Posterior cingulate gyrus (tissue), 11 donors: ENCODE measurements at places on chromosomes 12 and 14.
A peak's percentile ranks its signal among the peaks of the same experiment; 100 is the strongest.

DNA sequence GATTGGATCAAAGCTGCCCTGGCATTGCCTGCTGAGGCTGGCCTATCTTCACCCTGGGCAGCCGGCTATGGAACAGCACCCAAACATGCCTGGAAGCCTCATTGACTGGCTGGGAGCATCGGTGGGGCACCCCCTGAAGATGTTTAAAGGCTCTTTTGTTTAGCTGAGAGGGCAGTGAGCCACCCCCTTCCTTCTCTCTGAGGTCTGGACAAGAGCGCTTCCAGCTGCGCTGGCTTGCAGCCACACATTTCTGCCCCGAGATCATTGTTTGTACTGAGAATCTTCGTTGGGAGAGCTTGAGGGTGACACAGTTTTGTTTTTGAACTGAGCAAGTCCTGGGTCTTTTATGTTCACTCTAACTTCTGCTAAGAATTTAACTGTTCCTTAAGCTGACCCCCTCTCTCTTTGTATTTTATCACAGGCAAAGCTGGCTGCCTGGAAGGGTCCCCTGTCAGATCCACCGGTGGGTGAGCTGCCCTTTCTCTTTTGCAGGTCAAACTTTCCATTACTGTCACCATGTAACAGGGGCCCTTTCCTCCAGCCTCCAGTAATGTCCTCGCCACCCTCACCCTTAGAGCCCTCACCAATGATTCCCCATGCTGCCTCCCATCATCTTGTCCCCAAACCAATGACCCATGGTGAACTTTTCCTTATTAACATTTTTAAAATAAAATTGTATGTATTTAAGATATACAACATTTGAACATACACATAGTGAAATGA, 212.2 kb downstream of the KIF26A start:
- DNase-seq: peak; percentile 55

GRCh38 chr12:11941606-11942337, 129.0 kb upstream of the BCL2L14 start:
- DNase-seq: no peak

DNA sequence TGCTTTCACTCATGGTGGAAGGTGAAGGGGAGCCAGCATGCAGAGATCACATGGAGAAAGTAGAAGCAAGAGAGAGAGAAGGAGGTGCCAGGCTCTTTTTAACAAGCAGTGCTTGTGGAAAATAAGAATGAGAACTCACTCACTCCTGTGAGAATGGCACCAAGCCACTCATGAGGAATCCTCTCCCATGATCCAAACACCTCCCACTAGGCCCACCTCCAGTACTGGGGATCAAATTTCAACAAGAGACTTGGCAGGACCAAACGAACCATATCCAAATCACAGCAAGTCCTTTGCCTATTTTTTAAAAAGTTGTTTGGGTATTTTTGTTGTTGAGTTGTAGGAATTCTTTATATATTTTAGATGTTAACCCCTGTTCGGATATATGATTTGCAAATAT, 245.9 kb upstream of the ARID2 start:
- no peak for DNase-seq

GRCh38 chr12:32305163-32305562, 94.2 kb upstream of the FGD4 start:
- DNase-seq: no peak

GRCh38 chr14:84622357-84622756, 907.6 kb upstream of the FLRT2 start:
- DNase-seq: no peak

- no peak for DNase-seq
These were observed 16.3 kb downstream of the SPX start for GRCh38 chr12:21542403-21542802.

DNA sequence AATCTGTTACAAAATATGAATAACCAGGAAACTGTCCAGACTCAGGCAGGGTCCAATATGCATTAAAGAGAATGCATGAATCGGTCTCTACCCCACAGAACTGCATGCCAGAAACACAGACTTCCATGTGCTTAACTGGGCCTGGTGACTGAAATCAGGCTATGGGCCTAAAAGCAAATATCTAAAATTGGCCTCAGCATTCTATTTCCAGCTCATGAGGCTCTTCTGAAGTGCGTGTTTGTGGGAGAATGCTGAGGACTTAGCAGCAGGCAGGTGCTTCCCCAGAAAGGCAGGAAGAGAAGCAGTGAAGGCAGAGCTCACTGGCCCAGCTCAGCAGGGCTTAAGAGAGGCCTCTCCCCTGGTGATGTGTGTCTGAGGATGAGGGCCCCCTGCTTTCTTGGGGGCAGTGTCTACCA, 48.5 kb downstream of the ADGRD1 start:
- no peak for DNase-seq

GRCh38 chr14:104076743-104077142, 8.8 kb upstream of the ASPG start:
- DNase-seq: no peak

- no peak for DNase-seq
These were observed 269.2 kb upstream of the DAAM1 start for GRCh38 chr14:58919217-58919616.

- DNase-seq: no peak
These were observed 51.9 kb downstream of the SERPINA3 start for GRCh38 chr14:94663965-94664704.

GRCh38 chr12:52022841-52023181, 16.1 kb downstream of the TAMALIN start:
- no peak for DNase-seq

- no peak for DNase-seq
These were observed 56.6 kb downstream of the KIF21A start for GRCh38 chr12:39386335-39386734.

DNA sequence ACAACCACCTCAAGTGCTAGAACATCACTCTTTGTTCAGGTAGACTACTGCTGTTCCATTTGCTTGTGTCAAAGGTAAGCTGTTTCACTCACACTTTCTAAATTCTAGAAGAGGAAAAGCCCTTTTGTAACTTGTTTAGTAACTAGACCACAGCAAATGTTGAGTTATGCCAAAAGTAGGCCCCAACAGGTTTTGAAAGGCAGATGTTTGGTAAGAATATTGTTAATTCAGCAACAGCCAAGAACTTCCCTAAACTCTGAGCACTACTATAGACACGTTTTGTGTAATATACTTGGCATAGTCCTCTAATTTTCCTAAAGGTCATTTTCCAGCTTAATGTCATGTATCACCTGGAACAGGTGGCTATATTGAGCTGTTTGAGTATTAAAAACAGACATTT, 79.0 kb downstream of the DCAF5 start:
- no peak for DNase-seq

DNA sequence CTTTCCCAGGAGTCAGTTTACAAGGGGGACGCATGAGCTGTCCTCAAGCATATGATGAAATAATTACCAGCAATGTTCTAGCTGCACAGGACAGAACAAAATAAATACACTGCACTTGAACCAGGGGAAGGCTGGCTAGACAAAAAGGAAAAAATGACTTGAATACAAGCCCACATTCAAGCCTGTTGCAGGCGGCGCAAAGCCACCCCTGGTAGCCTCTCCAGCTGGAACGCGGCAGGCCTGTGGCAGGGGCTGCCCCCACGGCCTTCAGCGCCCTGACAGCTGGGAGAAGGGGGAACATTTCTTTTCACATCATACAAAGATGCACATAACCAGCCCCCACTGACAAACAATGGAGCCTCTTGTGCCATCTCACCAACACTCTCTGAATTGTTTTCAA, 57.1 kb downstream of the TRAFD1 start:
- DNase-seq: peak; percentile 99

DNA sequence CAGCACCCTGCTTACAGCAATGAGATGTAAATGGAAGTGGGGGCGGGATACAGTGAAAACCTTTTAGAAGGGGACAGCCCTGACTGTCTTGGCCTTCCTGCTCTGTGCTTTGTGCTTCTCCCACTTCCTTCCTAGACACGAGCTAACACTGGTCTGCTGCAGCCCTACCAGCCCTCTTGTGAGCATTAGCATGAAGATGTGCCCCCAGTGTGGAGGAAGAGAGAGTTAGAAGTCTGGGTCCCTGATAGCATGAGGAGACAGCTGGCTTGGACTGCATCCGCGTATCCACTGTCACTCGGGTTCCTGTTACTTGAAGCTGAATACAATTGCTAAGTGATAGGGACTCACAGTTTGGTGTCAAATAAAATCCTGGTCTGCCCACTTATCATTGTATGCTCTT, 248.1 kb upstream of the SOX5 start:
- DNase-seq: no peak

- DNase-seq: no peak
These were observed 156.4 kb downstream of the ESR2 start for GRCh38 chr14:64137657-64138290.

DNA sequence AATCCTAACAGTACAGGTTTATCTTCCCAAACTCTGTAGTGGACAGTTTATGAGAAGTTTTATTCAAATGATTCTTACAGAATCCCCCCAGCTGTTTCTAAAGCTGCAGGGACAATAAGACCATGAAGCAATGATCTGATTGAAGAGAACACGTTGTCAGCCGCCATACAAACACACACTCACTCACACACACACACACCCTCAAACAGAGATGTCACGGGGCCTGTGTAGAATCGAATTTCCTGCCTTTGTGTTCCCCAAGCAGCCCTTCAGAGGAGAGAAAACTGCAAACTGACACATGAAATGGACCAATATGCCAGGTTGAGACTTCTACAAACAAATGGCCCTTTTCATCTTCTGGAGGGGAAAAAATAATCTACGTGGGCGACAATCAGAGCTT, 80.5 kb upstream of the TBX3 start:
- DNase-seq: no peak

DNA sequence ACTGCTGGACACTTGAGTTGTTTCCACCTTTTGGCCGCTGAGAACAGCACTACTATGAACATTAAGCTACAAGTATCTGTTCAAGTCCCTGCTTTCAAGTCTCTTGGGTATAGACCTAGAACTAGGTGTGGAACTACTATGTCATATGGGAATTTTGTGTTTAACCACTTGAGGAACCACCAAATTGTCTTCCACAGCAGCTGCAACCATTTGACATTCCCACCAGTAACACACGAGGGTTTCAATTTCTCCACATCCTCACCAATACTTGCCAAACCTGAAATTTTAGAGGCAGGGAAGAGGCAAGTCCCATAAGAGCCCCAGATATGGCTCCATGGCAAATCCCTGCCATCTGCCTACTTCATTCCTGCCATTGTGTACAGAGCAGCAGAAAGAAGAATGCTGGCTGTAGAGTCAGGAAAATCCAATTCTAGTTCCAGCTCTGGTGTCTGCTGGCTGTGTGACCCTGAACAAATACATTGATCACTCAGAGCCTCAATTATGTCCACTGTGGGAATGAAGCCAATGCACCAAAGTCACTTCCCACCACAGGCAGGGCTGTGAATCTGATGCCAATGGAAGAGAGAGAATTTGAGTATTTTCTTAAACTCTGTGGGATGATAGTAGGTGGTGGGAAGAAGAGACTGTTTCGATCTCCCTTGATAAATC, 17.8 kb downstream of the PITPNM2 start:
- no peak for DNase-seq

DNA sequence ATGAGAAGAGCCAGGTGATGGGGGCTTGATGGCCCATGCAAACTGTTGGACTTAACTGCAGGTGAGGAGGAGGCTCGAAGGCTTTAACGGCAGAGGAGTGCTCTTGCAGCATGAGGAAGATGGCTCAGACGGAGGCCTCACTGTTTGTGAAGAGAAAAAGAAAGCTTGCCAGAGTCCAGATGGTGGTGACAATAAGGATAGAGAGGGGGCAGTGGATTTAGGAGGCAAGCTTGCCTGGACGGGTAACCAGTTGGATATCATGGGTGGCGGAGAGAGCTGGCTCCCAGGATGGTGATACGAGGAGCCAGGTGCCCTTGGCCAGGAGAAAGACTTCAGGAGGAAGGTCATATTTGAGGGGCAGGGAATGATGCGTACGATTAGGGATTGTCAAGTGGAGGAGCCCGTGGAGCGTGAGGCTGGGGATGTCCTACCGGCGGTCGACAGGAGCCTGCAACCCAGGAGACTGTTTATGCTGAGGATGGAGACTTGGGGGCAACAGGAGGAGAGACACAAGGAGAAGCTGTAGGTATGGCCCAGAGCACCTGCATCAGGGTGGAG, 71.8 kb downstream of the CACNA1C start:
- no peak for DNase-seq

- DNase-seq: no peak
These were observed 154.5 kb downstream of the MON2 start for GRCh38 chr12:62621101-62621638.

GRCh38 chr12:46752396-46752795, 73.4 kb downstream of the SLC38A4 start:
- no peak for DNase-seq

DNA sequence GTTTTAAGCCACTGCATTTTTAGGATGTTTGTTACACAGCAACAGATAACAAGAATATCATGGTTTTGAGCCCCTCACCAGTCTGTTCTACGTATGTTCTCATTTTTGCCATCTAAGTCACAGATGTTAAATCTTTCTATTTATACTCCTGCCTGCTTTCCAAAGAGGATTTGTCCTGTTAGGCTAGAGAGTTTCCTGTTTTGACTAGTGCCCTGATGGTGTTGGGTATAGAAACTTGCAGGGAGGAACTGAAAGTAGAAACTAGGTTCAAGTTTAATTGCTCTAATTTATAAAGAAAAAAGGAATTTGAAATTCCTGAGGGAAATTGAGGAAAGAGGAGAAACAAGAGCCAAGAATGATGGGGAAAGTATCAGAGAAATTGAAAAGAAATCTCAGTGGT, 74.4 kb upstream of the COCH start:
- no peak for DNase-seq

GRCh38 chr14:103697603-103698379, 17.5 kb downstream of the XRCC3 start:
- DNase-seq: no peak

- no peak for DNase-seq
These were observed 406.1 kb upstream of the PDE3A start for GRCh38 chr12:19962192-19962591.

DNA sequence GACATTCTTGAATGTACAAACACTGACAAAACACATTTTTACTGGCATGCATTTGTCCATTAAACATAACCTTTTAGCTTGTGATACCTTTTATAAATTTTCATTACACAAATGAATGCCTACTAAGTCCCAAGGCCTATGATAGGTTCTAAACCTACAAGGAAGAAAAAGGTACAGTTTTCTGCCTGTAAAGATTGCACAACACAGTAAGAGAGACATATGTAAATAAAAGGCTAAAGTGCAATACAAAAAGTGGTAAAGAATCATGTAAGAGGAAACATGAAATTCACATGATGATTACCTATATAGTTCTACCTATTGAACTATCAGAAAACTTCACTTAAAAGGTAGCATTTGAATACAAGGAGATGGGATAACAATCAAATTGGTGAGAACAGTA, 14.6 kb upstream of the ARID4A start:
- no peak for DNase-seq

DNA sequence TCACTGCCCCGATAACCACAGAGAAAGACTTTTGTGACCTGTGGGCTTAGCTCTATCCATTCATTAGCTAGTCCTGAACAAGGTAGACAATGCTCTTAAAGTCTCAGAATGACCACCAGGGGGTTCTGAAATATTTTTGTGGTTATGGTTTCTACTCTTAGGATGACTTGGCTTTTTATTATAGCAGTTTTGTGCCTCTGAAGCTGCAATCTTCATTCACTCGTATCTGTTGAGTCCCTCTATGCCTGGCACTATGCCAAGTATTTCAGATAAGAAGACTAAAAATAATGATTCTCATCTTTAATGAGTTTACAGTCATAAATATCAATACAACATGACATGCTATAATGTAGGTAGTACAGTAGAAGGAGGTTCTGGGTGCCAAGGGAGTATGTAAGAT, 130.8 kb upstream of the TRHDE start:
- no peak for DNase-seq
